ENCODE measurements at places on chromosomes 1 and 21. TPM values are rescaled to one million over a fixed set of nuclear protein-coding genes. Genes with fewer than 3 reads are reported as not detected.

GRCh38 chr1:71086331-71086730 lies 5.5 kb upstream of the ZRANB2 start:
- DNase-seq, result no peak

- peak; percentile 83 for DNase-seq
Measured at GRCh38 chr1:233440951-233441401, 113.5 kb downstream of the MAP3K21 start.

- DNase-seq, result no peak
Measured at GRCh38 chr1:77265180-77265579, 16.6 kb upstream of the AK5 start.

DNA sequence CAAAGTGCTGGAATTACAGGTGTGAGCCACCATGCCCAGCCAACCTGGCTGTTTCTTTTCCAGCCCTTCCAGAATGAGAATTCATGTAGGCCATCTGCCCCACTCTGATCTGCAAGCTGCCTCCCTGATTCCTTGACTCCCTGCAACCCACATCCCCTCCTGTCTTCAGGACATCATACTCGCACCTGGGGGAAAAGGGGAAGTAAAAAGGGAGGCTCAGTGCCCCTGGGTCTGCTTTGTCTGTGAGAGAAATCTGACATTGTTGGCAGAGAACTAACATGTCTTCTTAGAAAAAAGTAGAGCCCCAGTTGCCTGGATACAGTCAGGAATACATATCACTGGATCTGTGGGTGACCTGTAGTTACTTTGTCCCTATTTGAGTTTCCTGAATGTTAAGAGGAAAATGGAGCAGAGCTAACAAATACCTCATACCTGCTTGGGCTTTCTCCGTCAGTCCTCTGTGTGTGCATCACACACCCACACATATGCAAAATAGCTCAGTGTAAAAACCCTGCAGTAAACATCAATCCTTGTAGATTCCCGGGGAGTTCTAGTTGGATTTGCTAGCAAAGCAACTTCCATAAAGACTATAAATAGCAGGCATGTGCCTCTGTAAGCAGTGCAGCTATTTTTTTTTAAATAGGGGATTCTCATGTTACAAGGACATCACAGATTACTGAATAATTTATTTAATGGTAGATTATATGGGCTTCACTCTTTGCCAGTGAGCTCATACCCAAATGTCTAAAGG lies 62.9 kb downstream of the TEX35 start:
- DNase-seq, result peak; percentile 27

DNA sequence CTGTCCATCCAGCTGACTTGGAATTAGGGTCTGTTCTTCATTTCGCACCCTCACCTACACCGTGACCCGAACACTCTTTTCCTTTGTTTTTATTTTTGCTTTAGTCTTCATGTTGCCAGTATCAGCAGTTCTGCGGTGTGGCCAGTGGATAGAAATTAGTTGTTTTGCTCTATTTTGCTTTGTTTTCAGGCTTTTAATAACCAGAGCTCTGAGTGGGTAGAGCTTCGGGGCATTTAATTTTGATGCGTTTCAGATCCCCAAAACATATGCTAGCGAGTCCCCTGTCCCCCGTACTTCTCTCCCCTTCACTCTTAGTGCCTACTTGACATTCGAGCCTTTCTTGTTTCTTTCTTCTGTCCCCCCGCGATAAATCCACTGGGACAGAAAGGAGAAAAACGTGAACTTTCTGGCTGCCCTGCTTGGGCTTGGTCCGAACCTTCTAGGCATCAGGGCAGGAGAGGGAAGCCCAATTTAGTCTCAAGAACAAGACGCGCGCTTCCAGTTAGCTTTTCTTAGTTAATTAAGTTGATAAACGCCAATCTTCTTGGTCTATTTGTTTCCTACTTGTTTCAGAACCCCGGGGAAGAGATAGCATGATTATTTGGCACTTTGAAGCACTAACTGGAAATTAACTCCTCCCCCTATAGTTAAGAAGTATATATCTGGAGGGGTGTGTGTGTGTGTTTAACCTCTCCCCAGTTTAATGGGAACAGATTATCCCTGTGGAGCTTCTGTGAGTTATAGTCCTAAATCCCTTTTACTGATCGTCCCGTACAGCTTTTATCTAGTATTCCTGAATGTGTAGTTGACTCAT lies 839 bp downstream of the SWT1 start:
- DNase-seq, result peak; percentile 54

DNA sequence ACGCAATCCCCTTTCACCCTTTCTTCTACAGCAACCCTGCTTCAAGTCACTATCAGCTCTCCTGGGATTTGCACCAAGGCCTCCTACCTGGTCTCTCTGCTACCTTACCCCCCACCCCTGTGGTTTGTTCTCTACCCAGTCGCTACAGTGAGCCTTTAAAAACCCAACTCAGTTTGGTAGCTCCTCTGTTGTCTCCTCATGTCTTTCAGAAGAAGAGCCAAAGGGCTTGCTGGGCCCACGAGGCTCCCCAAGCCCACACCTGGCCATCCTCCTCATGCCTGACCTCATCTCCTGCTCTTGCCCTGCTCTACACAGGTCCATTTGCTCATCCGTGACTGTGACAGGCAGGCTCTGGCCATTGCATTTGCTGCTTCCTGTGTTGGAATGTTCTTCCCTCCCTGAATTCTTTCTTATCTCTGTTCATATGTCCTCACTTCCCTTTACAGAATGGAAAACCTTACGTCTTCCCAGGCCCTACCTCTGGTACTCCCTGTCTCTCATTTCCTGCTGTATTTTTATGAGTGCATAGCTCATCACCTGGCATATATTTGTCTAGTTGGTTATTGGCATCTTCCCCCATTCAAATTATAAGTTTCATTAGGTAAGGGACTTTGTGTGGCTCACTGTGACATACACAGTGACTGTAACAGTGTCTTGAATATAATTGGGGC lies 3.3 kb downstream of the RGS16 start:
- no peak for DNase-seq

- no peak for DNase-seq
Measured at GRCh38 chr1:112509005-112509659, 367 bp downstream of the WNT2B start.

GRCh38 chr1:59985911-59986515 lies 59.4 kb upstream of the CYP2J2 start:
- no peak for DNase-seq

DNA sequence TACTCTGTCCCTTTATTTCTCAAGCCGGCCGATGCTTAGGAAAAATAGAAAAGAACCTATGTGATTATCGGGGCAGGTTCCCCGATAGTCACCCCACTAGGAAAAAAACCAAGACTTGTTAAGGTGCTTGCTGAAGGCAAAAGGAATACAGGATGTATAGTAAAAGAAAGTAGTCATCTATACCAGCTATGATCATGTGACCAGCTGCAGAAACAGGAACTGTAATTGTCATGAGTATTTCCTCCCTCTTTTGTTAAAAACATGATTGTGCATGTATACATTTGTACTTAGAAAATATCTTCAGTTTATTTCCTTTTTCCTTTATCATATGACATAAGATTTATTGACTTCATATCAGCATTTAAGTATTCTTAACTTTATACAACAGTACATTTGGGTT lies 30.5 kb downstream of the PIGK start:
- no peak for DNase-seq

- peak; percentile 80 for DNase-seq
Measured at GRCh38 chr1:229370601-229371021, 27.8 kb upstream of the CCSAP start.

GRCh38 chr1:176998183-176998795 lies 166.2 kb downstream of the ASTN1 start:
- DNase-seq, result peak; percentile 79

DNA sequence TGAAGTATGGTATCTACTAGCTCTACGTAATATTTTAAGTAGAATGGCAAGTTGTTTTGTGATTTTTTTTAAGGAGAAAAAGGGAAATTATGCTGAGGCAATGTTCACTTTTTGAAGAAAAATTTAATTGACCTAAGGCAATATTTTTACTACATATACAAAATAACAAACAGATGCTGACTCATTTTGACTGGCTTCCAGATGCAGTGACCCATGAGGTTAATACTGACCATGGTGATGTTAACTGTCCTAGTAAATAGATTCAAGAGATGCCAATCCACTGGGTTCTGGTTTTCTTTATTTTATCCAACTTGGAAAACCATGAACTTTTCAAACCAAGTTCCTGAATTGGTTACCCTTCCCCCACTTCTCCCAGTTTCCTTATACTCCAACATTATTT lies 154.9 kb downstream of the CRB1 start:
- DNase-seq, result no peak

- no peak for DNase-seq
Measured at GRCh38 chr1:5826601-5827000, 165.6 kb downstream of the NPHP4 start.

OR6F1 gene
- not detected for total RNA-seq

OR10J1 gene
- total RNA-seq, result not detected

DNA sequence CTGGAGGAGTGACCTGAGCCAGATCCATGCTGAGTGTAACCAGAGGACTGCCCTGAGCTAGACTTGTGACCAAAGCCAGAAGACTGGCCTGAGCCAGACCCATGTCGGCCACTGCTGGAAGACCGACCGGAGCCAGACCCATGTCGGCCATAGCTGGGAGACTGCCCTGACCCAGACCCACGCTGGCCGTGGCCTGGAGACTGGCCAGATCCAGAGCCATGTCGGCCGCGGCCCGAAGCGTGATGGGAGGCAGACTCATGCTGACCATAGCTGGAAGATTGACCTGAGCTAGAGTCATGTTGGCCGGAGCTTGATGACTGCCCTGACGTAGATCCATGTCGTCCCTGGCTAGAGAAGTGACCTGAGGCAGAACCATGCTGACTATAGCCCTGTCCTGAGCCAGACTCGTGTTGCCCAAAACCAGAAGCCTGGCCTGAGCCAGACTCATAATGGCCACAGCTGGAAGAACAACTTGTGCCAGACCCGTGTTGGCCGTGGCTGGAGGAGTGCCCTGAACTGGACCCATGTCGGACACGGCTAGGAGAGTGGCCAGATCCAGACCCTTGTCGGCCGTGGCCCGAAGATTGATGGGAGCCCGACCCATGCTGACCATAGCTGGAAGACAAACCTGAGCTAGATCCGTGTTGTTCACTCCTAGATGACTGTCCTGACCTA lies 5.1 kb downstream of the HRNR start:
- DNase-seq, result no peak

- no peak for DNase-seq
Measured at GRCh38 chr1:37596182-37596667, 488 bp upstream of the GNL2 start.

RGS13 gene
- not detected for total RNA-seq

RIIAD1 gene
- not detected for total RNA-seq

IVL gene
- total RNA-seq, result not detected

DNA sequence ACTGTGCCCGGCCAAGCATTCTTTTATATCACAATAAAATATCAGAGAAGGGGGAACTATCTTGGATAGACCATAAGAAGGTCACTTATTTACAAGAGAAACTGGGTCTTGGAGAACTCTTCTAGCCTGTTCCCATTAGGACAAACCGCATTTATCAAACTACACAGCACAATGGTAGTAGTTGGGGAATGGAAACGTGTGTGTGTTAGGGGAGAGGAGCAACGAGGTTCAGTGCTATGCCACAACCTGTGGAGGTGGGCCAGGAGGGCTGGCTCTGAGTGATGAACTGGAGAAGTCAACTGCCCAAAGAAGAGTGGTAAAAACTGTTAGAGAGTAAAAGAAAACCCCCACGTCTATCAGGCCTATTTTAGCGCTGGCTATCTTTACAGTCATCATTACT lies 1.6 kb downstream of the DONSON start:
- no peak for DNase-seq

DNA sequence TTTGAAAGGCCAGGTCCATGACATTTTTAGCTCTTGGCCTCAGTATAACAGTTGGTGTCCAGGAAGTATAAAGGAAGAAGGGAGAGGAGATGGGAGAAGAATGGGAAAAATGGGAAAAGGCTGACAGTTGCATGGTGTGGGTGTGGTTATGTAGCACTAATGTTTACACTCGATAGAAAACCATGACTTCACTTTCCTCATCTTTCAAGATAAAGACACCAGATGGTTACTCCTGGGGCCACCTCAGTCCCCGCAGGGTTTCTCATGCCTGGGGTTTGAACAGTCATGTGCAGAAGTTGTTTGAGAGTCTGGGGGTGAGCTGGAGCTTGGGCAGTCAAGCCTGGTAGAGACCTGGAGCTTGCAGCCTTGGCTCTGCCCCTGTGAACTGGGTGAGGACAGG lies 7.9 kb downstream of the PGBD2 start:
- no peak for DNase-seq

DNA sequence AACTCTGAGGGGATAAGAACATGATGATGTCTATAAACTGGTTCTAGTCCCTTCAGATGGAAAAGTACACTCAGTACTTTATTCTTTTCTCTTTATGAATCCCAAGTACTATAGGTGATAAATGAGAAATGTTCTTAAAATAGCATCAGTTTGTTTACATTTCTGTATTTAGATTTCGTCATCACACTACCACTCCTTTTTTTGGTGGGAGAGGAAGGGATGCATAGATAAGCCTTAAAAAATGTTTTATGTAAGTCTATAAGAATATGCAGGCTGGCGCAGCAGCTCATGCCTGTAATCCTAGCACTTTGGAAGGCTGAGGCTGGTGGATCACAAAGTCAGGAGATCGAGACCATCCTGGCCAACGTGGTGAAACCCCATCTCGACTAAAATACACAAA lies 144.8 kb downstream of the USP25 start:
- no peak for DNase-seq

TNFRSF8 gene
- not detected for total RNA-seq

DNA sequence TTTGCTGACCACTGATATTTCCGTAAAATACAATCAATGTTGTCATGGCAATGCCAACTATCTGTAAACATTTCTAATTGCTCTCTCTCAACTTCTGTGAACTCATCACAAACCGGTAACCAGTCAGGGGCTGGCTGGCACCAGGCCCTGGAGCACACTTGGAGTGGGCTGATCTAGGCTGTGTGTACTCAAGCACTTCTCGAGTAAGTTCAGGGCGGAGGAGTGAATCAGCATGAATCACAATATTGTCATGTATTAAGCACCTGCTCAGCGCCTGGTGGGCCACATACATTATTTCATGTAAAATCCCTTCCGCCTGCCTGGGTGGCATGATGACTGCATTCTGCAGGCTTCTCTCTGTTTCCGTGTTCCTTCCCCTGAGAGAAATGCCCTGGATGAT lies 212.4 kb downstream of the FOXD2 start:
- peak; percentile 50 for DNase-seq

GRCh38 chr1:34973326-34973725 lies 11.8 kb downstream of the TMEM35B start:
- DNase-seq, result no peak

- no peak for DNase-seq
Measured at GRCh38 chr21:39559511-39559910, 53.2 kb upstream of the B3GALT5 start.

KCNQ4 gene
- 1.4 TPM for total RNA-seq

GRCh38 chr1:61076728-61077675 lies 5.4 kb upstream of the NFIA start:
- peak; percentile 96 for DNase-seq

FAM177B gene
- not detected for total RNA-seq

CCDC30 gene
- 7.7 TPM for total RNA-seq

GRCh38 chr21:25036775-25037174 lies 570.5 kb downstream of the MRPL39 start:
- DNase-seq, result no peak

- no peak for DNase-seq
Measured at GRCh38 chr1:178521241-178521640, 8.3 kb downstream of the TEX35 start.

OR6K3 gene
- not detected for total RNA-seq

PTPRU gene
- 6.8 TPM for total RNA-seq

- DNase-seq, result no peak
Measured at GRCh38 chr1:101908980-101909379, 87.7 kb downstream of the OLFM3 start.

SLC25A34 gene
- total RNA-seq, result 3.2 TPM

Data from A673 (cell line).